ENCODE measurements at places on chromosomes 13 and 19. TPM values are rescaled to one million over a fixed set of nuclear protein-coding genes. Genes with fewer than 3 reads are reported as not detected.

DNA sequence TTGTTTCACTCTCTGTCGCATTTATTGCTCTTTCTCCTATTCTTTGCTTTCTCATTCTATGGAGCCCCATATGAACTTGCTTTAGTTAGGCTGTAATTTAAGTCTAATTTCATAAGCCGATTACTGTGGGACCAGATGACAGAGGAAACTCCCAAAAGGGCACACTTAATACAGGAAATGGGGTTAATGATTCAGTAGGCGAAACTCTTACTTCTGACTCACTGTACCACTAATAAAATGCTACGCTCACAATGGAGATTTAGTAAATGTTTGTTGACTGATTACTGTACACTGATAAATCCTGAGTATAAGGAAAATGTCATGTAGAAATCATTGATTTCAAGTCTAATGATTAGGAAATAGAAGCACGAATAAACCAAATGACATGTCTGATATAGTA is 276.4 kb downstream of the KLF5 start:
- no peak for DNase-seq

DNA sequence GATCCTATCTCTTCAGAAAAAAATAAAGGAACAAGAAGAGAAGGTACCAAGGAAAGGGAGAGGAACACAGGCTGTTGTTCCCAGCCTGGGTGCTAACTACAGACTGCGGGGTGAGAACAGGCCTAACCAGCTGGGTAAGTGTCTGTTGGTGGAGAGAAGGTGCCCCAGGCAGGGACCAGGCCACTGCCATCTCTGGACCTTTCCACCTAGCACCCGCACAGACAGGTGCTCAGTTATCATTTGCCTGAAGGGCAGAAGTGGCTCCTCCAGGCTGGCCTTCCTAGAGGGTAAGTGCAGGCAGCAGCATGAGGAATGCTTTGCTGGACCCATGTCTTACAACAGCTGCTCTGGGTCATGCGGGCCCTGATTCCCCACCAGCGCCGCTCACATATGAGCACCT is 10.1 kb downstream of the DNMT1 start:
- DNase-seq: no peak

GRCh38 chr19:29963576-29963975 is 21.5 kb downstream of the URI1 start:
- no peak for DNase-seq

The KLK5 gene
- 5.6 TPM for total RNA-seq

The SLC10A2 gene
- not detected for total RNA-seq
